ENCODE measurements at places on chromosomes 16 and 17. TPM values are rescaled to one million over a fixed set of nuclear protein-coding genes. Genes with fewer than 3 reads are reported as not detected.

ITGA2B gene
- total RNA-seq: 0.15 TPM

TBKBP1 gene
- total RNA-seq: 17.7 TPM

KCNJ16 gene
- not detected for total RNA-seq

DNAH2 gene
- total RNA-seq: 0.17 TPM

TBX6 gene
- total RNA-seq: under 0.01 TPM

ZNF597 gene
- total RNA-seq: 1.3 TPM

NTHL1 gene
- 26.6 TPM for total RNA-seq

KIF2B gene
- not detected for total RNA-seq

CHP2 gene
- total RNA-seq: not detected

CA5A gene
- total RNA-seq: not detected

TLCD1 gene
- 7.1 TPM for total RNA-seq

GNG13 gene
- total RNA-seq: not detected

MT1E gene
- total RNA-seq: 167 TPM

SOX15 gene
- total RNA-seq: 0.73 TPM

ZNF423 gene
- total RNA-seq: 0.99 TPM

KRT33A gene
- not detected for total RNA-seq

SLC6A4 gene
- not detected for total RNA-seq

CRHR1 gene
- total RNA-seq: not detected

PSKH1 gene
- 14.5 TPM for total RNA-seq

ZNF385C gene
- total RNA-seq: not detected

CHST4 gene
- total RNA-seq: not detected

FNDC8 gene
- not detected for total RNA-seq

C17orf100 gene
- 0.58 TPM for total RNA-seq

UNC45B gene
- not detected for total RNA-seq

MT4 gene
- total RNA-seq: not detected

KRT15 gene
- total RNA-seq: 2.9 TPM

CDK3 gene
- 1.9 TPM for total RNA-seq

ZNF23 gene
- total RNA-seq: 12.9 TPM

SEZ6 gene
- not detected for total RNA-seq

MSLN gene
- 0.17 TPM for total RNA-seq

KRTAP4-4 gene
- total RNA-seq: not detected

ASGR2 gene
- total RNA-seq: not detected

KRT40 gene
- not detected for total RNA-seq

SLFN13 gene
- 2.2 TPM for total RNA-seq

Measured in smooth muscle cell of trachea (primary cell).